ENCODE measurements at places on chromosomes 4 and X.

DNA sequence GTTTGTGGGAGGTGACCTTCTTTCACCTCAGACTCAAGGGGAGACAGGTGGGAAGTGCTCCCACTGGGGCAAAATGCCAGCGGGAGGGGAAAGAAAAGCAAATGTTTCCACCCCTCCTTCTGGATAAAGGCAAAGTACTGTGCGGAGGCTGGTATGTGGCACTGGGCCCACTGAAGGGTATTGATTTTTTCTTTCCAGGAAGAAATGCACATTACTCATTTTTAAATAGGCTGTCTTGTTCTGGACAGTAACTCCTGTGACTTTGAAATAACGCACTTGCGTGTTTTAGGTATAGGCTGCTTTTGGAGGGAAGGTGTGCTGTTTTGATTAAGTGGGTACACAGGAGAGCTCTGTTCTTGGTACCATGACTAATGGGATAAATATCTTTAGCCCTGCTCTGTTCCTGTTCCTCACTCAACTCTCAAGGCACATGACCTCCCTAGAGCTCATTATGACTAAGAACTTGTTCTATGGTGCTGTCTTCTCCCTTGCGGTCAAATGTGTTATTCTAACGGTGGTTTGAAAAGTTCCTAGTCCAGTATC, 40.7 kb upstream of the MBTPS2 start:
- no peak for DNase-seq

- DNase-seq: no peak
Observed at GRCh38 chrX:5971300-5971699, 257.4 kb downstream of the NLGN4X start.

DNA sequence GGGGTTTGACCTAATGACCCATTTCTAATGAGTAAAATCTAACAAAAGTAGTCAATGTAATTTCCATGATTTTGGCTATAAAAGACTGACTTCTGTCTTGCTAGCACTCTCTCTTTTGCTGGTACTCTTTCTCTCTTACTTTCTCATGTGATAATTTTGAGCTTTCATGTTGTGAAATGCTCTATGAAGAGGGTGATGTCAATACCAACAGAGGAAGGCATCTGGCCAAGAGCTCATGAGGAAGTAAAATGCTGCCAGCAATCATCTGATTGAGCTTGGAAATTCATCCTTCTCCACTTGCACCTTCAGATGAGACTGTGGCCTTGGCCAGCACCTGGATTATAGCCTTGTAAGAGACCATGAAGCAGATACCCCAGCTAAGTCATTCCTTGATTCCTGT, 347.7 kb downstream of the HS3ST1 start:
- no peak for DNase-seq

- no peak for DNase-seq
Observed at GRCh38 chrX:105869701-105870100, 47.4 kb downstream of the NRK start.

DNA sequence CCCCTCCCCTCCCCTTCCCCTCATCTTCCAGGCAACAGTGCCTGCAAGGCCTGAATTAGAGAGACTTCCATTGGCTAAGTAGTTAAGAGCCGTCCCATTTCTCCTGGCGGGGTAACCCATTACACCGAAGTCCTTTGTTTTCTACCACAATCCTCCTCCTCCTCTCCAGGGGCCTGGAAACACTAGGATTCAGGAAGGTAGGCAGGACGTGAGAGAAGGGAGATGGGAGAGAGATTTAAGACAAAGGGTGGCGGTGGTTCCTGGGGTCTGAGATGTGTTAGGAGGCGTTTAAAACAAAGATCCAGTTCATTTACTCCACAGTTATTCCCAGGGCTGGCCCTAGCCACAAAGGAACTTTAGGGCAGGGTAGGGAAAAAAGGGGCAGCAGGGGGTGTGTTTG, 28.0 kb downstream of the NYX start:
- DNase-seq: no peak

- peak; percentile 64 for DNase-seq
Observed at GRCh38 chr4:3044870-3045819, 29.2 kb downstream of the HTT-AS start.

GRCh38 chr4:16225167-16225862, 956 bp downstream of the TAPT1 start:
- DNase-seq: no peak

DNA sequence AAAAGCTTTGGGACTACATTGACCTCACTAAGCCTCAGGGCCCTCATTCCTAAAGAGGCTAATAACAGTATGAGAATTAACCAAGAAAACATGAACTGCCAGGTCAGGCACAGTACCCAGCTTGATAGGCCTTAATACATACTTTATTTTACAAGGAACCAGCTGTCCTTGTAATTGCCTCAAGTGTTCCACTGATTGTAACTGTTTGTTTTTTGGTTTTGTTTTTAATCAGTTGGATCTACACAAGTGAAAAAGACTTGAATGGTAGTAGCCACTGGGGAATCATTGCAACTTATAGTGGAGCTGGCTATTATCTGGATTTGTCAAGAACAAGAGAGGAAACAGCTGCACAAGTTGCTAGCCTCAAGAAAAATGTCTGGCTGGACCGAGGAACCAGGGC, 35.6 kb downstream of the PKD2 start:
- DNase-seq: no peak

DNA sequence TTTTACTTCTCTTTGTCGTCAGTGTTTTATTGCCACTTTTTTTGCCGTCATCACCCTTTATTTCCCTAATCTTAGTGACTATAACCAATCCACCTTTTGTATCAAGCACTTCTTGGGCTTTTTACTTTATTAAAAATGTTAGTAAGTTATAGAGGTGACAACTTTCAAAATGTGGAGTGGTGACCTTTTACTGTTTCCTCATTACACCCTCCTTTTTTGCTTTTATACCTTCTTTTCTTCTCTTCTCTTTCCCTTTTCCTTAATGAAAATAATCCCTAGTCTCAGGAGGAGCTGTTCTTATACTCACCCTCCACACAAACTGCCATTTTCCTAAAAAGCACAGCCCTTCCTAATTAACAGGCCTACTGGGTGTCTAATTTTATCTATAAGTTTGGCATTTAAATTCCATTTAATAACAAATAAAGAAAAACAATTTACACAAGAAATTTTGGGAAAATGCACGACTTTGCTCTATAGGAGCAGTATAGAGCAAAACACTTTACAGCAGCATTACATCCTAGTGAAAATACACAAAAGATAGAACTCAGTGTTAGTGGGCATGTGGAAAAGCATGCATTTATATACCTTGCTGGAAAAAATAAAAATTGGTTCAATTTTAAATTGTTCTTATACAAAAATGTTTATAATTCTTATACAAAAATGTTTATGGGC, 27.3 kb downstream of the BBS12 start:
- DNase-seq: no peak

- DNase-seq: no peak
Observed at GRCh38 chr4:121728066-121728465, 31.3 kb upstream of the ANXA5 start.

DNA sequence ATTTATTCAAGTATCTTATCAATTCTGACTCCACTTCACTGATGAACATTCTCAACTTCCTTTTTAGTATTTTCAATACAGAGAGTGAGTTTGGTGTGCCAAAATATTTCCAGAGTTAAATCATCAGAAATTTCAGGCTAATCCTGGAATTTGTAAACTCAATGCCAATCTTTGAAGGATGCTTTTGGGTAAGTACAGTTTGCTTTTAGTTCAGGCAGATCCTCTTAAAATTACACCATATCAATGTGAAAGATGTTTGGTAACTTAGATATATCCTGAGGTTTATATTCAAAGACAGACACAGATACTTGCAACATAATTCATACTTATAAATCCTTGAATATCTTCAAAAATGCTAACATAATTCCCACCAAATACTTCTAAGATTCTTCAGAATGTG, 76.0 kb upstream of the FAM47B start:
- no peak for DNase-seq

GRCh38 chrX:21678048-21678612, 20.0 kb upstream of the KLHL34 start:
- no peak for DNase-seq

DNA sequence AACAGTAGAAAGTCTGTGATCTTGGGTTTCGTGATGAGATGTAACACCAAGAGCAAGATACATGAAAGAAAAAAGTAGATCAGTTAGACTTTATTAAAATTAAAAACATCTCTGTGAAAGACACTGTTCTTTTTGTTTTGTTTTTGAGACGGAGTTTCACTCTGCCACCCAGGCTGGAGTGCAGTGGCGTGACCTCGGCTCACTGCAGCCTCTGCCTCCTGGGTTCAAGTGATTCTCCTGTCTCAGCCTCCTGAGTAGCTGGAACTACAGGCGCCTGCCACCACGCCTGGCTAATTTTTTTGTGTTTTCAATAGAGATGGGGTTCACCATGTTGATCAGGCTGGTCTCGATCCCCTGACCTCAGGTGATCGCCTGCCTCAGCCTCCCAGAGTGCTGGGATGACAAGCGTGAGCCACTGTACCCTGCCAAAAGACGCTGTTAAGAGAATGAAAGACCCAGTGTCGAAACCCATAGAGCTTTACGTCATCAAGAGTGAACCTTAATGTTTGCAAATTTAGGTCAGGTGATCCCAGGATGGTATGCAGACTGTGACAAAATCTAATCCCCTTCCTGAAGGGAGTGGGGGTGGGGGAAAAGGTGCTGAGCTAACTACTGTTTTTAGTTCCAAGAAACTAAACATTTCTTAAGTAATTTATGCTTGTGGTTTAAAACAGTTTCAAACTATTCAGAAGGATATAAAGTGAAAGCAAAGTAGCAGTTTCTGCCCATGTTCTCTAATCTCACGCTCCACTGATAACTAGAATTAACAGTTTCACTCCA, 8.0 kb downstream of the OFD1 start:
- DNase-seq: peak; percentile 10

- no peak for DNase-seq
Observed at GRCh38 chrX:80799584-80799983, 10.1 kb downstream of the BRWD3 start.

- DNase-seq: no peak
Observed at GRCh38 chrX:99469439-99469838, 940.6 kb downstream of the PCDH19 start.

- no peak for DNase-seq
Observed at GRCh38 chr4:6405397-6405706, 67.1 kb downstream of the PPP2R2C start.
